ENCODE measurements at places on chromosomes 3 and 15.

DNA sequence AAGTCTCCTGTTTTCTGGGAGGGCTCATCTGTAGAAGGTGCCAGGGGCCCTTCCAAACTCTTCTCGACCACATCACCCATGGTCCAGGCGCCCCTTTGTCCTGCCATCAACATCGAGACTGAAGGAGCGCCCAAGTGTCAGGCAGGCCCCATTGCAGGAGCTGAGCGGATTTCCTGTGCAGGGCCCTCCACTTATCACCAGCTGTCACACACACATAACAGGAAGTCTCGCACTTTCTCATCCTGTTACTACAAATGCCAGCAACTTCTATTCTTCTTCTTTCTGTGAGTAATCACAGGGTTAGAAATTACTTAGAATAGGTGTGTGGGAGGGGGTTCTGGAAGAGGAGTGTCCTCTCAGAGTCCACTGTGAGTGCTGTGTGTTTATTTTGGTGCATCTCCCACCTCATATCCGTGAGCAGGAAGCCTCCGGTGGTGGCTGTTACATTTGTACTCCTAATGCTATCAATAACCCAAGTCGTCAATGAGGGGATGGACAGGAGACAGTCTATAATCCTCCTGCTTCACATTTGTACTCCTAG lies at the start of gene KLHL6:
KLHL6 (minus strand) TSS at position 166 of the 541 bp plus-strand sequence; CDS start at position 113, 53 bp downstream.
- no peak for DNase-seq

DNA sequence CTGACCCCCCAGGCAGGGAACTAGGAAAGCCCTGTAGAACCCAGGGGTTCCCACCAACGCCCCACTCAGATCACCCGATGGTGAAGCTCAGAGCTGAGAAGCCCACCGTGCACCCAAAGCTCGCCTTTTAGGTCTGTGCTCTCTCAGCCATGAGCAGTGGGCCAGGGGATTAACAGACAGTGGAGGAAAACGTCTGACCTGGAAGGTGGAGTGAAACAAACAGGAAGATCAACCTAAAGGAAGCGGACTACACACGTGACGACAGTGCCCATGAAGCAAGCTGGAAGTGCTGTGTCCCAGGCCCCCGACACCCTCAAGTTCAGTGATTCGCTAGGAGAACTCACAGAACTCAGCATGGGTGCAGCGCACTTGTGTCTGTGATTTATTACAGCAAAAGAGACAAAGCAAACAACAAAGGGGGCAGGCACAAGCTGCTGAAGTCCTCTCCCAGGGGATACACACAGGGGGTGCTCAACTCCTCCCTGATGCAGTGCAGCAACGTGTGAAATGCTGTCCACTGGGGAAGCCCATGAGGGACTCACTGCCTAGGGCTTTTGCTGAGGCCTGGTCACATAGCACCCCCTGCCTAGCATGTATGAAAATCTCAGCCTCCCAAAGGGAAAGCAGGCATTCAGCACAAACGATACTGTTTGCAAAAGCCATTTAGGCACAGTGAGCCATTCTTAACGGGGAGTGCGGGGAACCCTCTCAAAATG lies 43.5 kb downstream of the CFAP92 start:
- DNase-seq, result peak; percentile 64

DNA sequence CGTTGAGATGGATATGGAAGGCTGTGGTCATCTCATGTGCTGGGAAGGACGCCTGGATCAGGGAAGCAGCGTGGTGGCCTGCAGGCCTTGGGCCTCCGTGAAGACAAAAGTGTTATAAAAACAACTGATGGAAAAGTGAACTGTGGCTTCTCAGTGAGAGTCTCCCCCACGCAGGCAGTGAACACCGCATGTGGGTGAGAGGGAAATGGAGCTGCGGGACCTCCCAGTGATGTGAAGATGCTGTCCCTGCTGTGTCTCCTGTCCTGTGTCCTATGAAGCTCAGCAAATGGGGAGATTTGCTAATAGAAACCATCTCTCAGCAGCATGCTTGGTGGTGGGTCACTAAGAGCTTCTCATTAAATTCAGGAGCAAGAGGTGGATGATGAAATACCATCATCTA lies 25.1 kb downstream of the NSMCE3 start:
- DNase-seq, result no peak

DNA sequence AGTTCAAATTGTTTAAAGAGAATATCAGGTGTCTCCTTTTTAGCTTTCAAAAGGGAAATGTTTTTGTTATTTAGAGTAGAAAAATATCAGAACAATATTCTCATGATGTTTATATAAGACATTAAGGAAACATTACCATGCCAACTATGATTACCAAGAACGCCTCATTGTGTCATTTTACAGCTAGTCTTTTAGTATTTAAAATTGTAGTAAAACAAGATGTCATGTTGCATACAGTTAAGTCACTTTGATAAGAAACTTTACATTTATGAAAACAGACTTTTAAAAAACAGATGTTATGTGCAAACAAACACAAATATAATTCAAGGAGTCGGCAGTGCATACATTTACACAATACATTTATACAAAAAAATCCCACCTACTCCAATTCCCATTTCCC lies 4.4 kb downstream of the PLSCR4 start:
- DNase-seq, result no peak

- peak; percentile 8 for DNase-seq
Observed at GRCh38 chr3:57078635-57079473, 18.4 kb downstream of the SPATA12 start.

DNA sequence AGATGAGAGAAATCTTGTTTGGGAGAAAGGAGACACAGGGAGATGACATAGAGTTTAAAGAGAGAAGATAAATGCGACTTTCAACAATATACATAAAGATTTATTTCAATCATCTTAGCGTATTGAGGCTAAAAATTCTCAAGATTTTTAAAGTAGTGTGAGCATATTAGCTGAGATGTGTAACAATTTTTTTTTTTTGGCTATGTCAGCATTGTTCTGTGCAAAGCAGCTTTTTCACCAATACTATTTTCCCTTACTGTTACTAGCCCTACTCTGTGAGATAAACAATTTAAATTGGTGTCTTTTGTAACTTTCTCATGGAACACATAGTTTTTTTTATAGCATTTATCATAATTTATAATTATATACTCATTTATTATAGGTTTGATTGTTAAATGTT lies 185.2 kb upstream of the ZNF385D start:
- DNase-seq, result no peak

DNA sequence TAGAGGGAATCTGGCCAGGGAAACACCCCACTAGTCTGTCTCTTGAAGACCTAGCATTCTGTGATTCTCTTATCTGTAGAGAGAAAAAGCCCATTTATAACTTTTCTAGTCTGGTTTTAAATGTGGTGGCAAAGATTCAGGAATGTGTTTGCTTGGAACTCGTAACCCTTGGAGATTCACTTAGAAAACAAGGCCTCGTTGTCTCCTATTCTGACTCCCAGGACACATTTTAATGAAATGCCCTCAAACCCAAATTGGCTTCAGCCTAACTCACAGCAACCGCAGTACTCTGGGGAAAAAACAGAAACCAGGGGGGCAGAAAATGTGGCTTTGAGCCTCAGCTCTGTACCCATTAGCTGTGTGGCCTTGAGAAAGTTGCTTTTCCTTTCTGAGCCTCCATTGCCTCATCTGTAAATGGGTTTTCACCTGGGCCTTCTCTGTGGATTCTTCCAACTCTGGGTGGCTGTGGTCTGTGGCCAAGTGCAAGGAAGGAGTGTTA lies 36.5 kb downstream of the RPLP1 start:
- no peak for DNase-seq

DNA sequence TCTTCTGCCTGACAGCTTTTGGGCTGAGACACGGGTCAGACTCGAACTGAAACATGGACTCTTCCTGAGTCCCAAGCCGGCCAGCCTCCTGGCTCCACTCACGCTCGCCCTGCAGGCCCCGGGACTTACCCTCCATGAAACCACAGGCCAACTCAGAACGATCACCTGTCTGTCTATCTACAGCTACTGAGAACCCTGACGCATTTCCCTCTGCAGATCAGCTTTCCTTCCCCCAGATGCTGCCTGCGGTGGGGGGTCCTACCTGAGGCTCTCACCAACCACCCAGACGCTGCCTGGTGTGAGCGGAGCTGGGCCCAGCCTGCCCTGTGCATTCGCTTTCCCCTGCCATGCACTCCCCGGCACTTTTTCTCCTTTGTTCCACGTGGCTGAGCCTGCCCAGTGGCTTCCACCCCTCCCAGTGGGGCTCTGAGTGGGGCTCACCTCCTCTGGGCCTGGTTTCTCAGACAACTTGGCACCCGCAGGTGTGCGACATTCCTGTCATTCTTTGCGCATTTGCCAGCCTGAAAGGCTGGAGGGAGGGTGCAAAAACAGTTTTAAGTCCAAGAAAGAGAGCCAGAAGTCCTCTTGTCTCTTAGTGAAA lies 60.2 kb downstream of the PLXNA1 start:
- no peak for DNase-seq

GRCh38 chr3:174440253-174440701 lies 418.9 kb upstream of the NAALADL2 start:
- DNase-seq, result peak; percentile 46

DNA sequence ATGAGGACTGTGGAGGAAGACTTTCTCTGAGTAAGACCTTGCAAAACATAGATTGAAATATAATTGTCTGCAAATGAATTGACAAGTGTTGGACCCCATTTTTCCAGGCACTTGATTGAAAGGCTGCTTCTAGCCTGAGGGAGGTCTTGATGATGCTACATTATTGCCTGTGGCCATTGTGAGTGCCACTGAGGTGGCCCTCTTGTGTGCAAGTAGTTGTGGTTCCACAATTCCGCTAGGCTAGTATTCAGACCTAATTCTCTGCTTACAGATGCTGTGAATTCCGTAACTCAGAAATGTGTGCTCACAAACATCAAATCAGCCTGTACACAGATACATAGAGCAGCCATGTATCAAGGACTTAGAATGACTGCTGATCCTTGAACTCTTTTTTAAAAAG lies 34.7 kb downstream of the FNDC3B start:
- DNase-seq, result no peak

DNA sequence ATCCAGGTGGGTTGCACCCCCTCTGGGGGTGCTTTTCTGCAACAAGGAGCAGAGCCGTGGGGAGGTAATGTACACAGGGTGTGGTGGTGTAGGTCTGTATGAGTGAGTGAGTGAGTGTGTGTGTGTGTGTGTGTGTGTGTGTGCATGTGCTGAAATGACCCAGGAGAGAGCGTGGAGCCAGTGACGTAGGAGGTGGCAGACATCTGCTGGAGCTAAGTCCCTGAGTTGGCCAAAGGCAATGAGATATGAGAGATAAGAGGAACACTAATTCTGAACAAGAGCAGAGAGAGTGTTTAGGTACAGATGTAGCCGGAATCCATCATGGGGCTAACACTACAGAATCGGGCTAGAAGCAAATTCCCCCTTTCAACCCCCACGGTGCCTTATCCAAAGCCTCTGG lies 27.6 kb downstream of the BDH1 start:
- no peak for DNase-seq

- DNase-seq, result no peak
Observed at GRCh38 chr15:92906563-92907081, 6.5 kb downstream of the CHD2 start.

- DNase-seq, result peak; percentile 48
Observed at GRCh38 chr15:78266229-78266628, 1.9 kb downstream of the DNAJA4 start.

DNA sequence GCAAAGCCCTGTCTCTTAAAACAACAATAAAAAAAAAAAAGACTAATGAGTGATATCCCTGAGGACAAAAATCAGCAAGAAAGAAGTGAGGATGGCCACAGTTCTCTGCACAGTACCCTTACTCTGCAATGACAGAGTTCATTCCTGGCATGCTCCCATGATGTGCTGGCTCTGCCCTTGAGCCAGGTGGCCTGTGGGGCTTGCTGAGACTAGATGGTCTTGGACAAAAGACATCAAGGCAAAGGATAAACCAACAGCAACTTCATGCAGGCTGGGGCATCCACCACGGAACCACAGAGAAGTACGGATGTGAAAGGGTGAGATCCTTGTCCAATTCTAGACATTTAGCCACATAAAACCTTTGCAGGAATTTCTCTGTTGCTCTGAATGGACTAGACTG lies 12.7 kb downstream of the MGLL start:
- DNase-seq, result no peak

GRCh38 chr3:172646439-172647015 lies 64.3 kb downstream of the NCEH1 start:
- DNase-seq, result peak; percentile 68

DNA sequence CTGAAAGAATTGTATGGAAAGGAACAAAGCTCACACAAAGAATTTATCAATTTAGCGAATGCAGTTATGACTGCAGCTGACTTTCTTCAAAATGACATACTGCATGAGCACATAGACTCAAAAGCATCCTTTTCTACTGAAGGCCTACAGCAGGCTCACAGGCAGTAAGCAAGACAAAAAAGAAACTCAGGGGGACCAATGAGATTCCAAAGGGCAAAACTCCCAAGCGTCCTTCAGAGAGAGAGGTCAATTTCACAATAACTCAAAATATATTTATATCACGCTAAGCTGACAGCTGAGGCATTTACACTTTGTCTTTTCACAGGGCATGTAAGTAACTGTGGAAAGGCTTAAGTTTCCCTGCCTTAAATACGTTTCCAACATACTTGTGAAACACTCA lies 427.9 kb upstream of the RASGRP1 start:
- no peak for DNase-seq

DNA sequence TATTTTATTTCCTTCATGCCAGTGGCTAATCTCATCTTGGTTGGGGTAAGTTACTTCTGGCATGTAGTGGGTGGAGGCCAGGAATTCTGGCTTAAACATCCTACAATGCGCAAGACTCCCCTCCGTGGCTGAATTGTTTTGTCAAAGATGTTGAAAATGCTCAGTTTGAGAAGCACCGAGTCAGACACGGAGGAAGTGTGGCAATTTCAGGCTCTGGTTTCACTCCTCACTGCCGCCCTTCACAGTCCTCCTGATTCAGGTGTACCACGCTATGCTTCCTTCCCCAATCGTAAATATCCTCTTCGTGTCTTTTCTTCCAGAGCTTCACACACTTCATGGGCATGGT lies 150.7 kb downstream of the OPA1 start:
- peak; percentile 74 for DNase-seq

- no peak for DNase-seq
Observed at GRCh38 chr15:83656943-83657528, 3.1 kb downstream of the ADAMTSL3 start.

GRCh38 chr15:43230640-43231115 lies 9.9 kb upstream of the EPB42 start:
- DNase-seq, result no peak
